ENCODE measurements at places on chromosomes 3 and 15. TPM values are rescaled to one million over a fixed set of nuclear protein-coding genes. Genes with fewer than 3 reads are reported as not detected.

Gene KLHDC8B
- 27.3 TPM for total RNA-seq

Gene ST3GAL6
- total RNA-seq: not detected

Gene SERINC4
- not detected for total RNA-seq

Gene ZNF385D
- not detected for total RNA-seq

Gene NCEH1
- 16.4 TPM for total RNA-seq

Gene ALDH1A2
- not detected for total RNA-seq

- DNase-seq: no peak
Observed at GRCh38 chr15:68364028-68364659, 67.8 kb downstream of the ITGA11 start.

GRCh38 chr3:187319699-187320302 lies 28.3 kb upstream of the MASP1 start:
- peak; percentile 51 for DNase-seq

DNA sequence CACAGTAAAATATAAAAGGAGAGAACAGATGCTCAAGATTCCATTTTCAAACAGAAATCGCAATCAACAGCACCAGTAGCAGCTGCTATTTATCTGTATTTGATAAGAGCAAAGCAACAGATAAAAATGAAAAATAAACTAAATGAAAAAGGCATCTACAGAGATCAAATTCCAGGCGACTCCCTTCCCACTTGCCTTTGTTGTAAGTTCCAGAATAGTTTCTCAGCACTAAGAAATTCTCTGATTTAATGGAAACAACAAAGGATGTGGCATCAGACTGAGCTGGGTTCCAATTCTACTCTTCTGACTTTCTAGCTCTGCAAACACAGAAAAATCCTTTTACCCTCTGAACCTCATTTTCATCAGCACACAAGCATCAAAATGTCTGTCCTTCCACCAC lies 110.8 kb upstream of the MME start:
- no peak for DNase-seq

DNA sequence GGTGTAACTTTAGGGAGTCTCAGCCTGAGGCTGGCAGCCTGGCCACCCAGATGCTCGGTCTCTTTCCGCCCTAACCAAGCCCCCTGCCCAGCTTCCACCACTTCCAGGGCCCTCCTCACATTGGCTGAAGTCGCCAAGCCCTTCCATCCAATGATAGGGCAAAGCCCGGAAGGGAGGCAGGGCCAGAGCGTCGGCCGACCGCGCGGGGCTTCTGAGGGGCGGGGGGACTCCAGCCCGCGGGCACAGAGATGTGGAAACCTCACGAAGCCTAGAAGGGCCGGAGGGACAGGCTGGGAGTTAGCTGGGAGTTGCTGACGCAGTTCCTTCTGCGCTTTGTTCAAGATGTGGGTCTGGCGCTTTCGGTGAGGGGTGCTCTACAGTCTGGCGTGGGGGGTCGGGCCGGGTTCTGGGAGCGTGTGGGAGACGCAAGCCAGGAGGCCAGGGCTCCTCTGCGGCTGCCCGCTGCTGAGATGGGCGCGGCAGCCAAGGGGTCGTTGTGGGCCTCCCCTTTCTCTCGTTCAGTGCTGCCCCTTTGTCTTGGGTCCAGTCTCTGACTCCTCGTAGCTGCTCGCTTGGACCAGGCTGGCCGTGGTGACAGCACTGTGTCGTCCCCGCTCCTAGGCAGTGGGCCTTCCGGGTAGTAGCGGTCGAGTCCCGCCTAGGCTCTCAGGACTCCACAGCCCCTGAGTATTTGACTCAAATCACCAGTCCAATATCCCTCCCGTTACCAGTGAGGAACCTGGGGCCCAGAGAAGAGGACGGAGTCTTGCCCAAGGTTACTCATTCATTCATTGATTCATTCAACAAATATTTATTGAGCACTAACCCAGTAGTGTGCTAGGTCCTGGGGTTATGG lies at the start of gene ZNF660:
Gene ZNF660, plus strand, starts transcription at position 319 of the 856 bp plus-strand sequence. CDS start 9,230 bp downstream, outside the sequence.
- DNase-seq: peak; percentile 71

DNA sequence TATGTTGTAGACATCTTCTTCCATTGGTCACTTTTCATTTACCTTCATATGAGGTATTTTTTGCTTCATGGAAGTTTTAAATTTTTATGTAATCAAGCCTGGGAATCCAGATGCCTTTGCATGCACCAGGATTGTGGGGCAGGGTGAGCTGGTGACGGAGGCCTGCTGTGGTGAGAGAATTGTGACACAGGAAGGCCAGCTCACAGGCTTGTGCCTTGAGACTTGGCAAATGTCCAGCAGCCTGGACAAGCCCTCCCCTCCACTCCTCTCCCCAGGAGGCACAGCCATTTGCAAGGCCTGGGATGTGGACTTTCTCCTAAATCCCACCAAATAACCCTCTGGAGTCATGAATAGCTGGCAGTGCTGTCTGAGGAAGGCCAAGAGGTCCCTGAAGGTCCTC lies 67.4 kb downstream of the RHCG start:
- no peak for DNase-seq

DNA sequence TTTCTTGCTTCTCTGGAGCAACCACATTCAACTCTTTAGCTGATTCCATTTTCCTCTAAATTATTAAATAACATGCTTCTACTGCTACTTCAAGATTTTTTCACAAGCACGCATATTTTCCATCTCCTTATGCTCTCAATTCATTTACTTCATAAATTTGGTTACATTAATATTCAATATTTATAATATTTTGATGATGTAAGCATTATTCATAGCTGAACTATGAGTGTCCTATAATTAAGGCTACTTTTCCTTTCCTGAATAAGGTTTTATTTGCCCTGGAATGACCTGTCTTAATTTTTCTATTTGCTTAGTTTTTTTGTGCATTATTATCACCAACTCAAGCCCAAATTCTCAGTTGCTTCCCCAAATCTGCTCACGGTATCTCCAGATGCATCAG lies 109.4 kb upstream of the ADPGK start:
- DNase-seq: no peak

DNA sequence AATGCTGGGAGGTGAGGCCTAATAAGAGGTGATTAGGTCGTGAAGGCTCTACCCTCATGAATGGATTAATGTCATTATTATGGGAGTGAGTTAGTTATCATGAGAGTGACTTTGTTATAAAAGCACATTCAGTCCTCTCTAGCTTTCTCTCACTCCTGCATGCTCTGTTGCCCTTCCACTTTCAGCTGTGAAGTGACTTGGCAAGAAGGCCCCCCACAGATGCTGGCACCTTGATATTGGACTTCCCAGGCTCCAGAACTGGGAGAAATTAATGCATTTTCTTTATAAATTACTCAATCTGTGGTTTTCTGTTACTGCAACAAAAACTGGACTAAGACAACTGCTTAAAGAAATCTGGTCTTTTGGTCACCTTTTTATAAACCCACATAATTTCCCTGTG lies 144.3 kb downstream of the FBN1 start:
- DNase-seq: no peak

GRCh38 chr3:176119826-176120225 lies 1077.5 kb downstream of the TBL1XR1 start:
- no peak for DNase-seq

GRCh38 chr15:58015565-58015964 lies 49.9 kb downstream of the ALDH1A2 start:
- no peak for DNase-seq

GRCh38 chr3:113231827-113232253 lies 20.5 kb downstream of the BOC start:
- peak; percentile 62 for DNase-seq

DNA sequence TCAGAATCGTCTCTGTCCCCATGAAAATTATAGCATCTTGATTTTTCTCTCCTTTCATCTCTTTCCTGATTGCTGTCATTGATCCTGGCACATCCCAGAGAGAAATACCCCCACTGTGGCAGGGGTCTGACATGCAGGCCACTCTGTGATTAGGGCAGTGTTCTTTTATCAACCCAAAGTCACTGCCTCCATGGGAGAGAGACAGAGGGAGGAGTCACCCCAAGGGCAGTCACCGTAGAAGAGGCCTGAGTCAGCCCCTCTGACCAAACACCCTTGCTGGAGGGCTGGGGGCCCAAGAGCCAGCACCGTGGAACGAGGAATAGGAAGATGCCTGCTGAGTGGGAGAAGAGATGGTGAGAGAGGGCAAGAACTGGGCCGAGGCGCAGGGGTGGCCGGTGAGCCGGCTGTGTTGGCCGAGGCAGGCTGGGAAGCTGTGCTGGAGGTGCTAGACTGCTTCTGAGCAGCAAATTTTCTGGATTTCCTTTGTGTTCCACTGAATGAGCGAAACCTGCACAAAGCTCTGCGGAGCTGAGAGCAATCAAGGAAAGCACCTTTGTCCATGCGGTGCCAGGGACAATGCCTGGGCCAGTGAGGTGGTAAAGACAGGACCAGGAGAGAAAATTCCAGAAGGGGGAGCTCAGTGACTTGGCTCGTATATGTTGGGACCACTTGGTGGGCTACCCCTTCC lies 103.8 kb downstream of the ADCY5 start:
- DNase-seq: no peak

DNA sequence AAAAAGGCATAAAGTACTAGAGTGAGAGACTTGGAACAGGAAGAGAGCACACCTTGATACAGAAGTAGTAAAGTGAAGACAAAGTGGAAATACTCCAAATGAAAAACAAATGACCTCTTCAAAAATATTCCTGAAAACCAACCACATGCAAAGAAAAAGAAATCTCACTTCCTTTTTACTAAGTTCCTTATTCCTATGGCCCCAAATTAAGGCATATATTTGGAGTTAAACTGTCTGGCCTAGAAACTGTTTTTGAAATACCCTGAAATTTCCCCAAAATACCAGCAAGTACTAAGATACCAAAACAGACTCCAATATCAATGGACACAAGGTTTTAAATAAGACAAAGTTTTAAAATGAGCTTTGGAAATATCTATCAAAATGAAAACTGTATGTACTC lies 58.2 kb downstream of the ZNF148 start:
- DNase-seq: no peak

- DNase-seq: no peak
Observed at GRCh38 chr3:133153382-133153781, 115.2 kb downstream of the TMEM108 start.

DNA sequence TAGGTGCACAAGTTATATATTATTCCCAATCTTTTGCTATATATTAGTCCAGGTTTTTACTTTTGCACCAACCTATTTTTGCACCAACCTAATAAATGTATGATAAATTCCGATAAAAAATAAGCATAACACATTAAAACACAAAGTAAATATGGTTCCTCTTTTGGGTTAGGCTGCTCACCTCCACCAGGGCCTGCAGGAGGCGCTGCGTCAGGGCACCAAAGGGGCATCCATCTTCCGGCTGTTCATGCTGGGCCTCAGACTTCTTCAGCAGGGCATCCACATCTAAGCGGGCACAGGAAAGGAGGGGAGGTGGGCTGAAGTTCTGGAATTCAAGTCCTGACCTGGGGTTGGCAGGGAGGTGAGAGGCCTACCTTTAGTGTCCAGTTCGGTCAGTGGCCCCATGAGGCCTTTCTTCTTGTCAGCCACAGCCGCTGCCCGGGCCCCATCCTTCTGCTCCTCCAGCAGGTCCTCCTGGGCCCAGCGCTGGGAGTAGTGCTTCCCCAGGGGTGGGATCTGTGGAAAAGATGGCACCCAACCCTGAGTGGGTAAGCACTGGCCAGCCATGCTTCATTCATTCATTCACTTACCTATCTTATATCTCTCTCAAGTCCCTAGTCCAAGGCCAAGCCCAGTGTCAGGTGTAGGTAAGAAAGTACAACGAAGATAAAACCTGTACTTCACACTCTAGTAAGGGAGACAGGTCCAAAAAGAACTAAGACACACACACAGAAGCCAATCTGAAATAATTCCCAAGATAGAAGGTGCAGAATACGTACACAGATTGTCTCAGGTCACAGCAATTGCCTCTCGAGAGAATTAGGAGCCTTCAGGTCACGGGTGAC lies 5.2 kb downstream of the TADA3 start:
- no peak for DNase-seq

DNA sequence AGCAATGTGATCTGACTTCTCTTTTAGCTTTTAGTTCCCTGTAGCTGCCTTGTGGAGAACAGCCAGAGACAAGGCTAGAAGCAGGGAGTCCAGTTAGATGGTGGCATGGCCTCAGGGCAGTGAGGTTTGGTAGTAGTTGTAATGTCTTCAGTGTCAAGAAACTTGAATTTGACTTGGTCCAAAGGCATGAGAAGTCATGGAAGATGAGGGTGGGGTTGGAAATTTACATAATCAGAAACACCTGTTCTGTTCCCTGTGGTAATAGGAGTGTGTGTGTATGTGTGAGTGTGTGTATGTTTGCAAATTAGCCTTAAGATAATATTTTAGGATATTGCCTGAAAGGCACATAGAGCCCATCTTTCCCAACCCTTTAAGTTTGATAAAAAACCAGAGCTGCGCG lies 55.2 kb upstream of the GCNT3 start:
- no peak for DNase-seq

- DNase-seq: no peak
Observed at GRCh38 chr3:8945890-8946600, 17.2 kb downstream of the RAD18 start.

DNA sequence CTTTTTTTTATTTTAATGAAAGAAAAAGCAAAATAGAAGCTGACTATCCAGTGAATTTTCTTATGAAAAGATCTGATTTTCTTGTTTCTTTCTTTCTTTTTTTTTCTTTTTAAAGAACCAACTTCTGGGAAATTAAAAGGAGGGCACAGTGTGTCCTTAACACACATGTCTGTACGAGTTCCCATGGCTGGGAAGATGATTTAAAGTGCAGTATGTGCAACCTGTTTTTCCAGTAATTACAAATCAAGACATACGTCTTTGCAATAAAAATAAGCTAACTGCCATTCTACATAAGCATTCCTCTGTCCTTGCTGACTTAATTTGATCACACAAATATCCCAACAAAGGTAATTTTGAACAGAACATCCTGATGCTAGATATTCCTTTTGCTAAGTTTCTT lies 416.1 kb downstream of the ROBO1 start:
- DNase-seq: no peak

GRCh38 chr3:45055411-45056143 lies 29.5 kb downstream of the CLEC3B start:
- peak; percentile 66 for DNase-seq

GRCh38 chr3:135834465-135834864 lies 131.1 kb upstream of the PPP2R3A start:
- DNase-seq: no peak

- no peak for DNase-seq
Observed at GRCh38 chr15:81807186-81807585, 238.6 kb downstream of the MEX3B start.

DNA sequence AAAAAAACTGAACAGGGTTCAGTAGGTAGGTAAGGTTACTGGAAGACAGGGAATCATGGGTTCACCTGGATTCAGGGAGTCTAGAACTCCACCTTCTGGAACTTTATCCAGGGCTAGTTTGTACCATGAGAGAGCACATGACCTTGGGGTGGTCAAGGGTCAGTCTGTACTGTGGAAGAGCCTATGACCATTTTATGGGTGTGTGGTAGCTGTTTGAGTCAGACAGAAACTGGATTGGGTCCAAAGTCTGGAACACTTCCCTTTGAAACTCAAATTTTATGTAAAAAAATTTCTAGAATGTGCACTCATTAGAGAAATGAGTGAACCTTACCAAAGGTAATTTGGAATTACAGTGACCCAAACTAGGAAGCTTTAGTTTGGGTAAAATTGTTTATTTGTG lies 486.0 kb upstream of the AGTR1 start:
- no peak for DNase-seq

Data from SJSA1 (cell line).